ENCODE measurements at places on chromosomes 5 and 9.
A peak's percentile ranks its signal among the peaks of the same experiment; 100 is the strongest.

DNA sequence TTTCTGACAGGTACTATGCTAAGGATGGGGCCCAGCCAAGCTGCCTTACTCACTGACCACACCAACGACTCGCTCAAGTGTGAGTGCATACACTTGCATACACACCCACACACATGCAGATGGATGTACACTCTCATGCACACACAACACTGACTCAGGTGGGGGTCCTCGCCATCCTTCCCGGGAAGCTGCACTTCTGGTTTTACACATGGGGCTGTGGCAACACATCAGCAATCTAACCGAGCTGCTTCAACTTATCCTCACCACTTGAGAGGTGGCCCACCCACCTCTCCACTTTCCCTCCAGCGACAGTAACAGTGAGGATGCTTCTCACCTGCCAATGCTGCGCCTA, 67.2 kb upstream of the SLC25A51 start:
- ATAC-seq: peak; percentile 86

GRCh38 chr9:87548159-87548558, 50.5 kb downstream of the DAPK1 start:
- ATAC-seq: no peak

GRCh38 chr5:18433336-18433735, 799.1 kb downstream of the TAF11L14 start:
- no peak for ATAC-seq

GRCh38 chr5:121430538-121430937, 421.1 kb upstream of the FTMT start:
- no peak for ATAC-seq

DNA sequence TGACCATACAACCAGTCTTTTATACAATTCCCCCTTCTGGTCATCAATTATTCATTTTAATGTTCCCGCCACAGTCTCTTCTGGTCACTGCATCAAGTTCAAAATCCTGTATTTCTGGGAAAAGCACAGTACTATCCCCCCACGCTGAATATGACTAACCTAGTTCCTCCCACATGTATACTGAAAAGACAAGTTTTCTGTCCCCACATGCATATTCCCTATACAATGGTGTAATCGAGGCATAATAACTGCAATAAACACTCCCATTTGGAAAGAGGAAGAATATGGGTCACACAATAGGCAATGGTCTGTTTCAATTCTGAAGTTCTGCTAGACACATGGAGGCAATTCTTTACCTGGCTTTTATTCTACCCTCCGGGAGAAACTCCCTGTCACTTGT, 344.9 kb downstream of the EFNA5 start:
- no peak for ATAC-seq

GRCh38 chr9:35790025-35790384, 1.4 kb upstream of the NPR2 start:
- peak; percentile 17 for ATAC-seq

DNA sequence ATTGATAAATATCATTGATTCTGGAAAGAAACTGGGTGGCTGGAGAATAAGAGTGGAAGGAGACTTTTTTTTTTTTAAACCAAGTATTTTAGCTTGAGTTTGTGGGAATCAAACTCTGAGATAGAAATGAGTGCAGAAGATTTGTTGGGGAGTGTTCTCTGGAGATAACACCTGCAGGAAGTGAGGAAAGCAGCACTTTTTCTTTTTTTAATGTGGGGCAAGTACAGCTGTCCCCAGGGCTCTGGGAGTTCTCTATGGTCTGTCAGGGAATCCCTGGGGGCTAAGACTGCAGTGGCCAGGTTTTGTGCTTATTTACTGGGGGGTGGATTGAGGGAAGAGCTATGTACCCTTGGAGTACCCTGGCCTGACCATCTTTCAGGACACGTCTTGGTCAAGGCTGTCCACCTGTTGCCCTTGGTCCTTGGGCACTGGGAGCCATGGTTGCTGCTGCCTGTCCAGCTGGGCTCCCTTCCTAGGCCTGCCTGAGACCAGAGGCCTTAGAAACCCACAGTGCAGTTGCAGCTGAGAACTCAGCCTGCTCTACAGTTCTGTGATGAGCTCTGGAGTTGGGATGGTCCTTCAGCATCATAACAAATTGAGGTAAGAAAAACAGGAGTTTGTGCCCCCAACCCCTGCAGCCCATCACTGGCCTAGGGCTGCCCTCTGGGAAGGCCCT, 85.8 kb downstream of the PHAX start:
- ATAC-seq: no peak

GRCh38 chr9:112782218-112782617, 31.7 kb downstream of the SNX30 start:
- ATAC-seq: no peak

GRCh38 chr5:55517804-55518203, 17.0 kb downstream of the PLPP1 start:
- no peak for ATAC-seq

All from activated T-helper 17 cell treated with anti-CD3 and anti-CD28 coated beads, Interleukin-2, amount 50 U/mL, for 72 hours (primary cell).